Adrenal gland (tissue), 19 donors: ENCODE measurements at places on chromosomes 3 and 15. TPM values are rescaled to one million over a fixed set of nuclear protein-coding genes. Genes with fewer than 3 reads are reported as not detected.

The GPR160 gene
- total RNA-seq = 5.8 TPM

The MNS1 gene
- 0.64 TPM for total RNA-seq

The GP9 gene
- total RNA-seq = not detected

The TNFAIP8L3 gene
- total RNA-seq = 4.5 TPM

GRCh38 chr3:141941093-141941492 is 64.7 kb downstream of the ATP1B3 start:
- no peak for DNase-seq

GRCh38 chr15:51191766-51192165 is 97.1 kb upstream of the TNFAIP8L3 start:
- no peak for DNase-seq

DNA sequence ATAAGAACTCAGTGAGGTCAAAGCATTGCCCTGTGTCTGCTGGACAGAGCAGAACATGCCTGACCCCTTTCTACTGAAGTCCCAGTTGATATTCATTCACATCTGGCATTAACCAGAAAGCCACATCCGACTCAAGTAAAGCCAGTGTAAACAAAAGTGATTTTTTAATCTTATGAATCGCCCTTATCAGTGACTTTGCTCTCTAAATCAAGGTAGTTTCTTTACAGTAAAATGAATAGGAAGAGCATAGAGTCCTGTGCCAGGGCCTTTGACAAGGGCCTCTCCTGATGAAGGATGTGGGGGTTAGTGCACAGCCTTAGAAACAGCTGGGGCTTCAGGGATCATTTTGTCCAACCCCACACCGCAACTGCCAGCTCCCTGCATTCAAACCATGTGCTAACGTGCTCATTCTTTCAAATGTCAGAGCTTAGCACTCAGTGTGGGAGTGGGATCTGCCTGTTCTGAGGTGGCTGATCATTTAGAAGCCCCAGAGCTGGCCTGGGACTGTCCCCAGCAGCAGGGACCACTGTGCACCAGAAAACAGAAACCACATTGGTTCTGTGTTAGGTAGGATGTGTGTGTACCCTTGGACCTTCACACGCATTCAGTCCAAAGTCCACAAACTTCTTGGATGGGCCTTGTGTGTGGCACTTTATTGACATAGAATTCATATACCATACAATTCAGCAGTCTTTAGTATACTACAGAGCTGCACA is 55.3 kb downstream of the CCR4 start:
- DNase-seq = no peak
